ENCODE measurements at places on chromosomes 7 and 10.
A peak's percentile ranks its signal among the peaks of the same experiment; 100 is the strongest.

DNA sequence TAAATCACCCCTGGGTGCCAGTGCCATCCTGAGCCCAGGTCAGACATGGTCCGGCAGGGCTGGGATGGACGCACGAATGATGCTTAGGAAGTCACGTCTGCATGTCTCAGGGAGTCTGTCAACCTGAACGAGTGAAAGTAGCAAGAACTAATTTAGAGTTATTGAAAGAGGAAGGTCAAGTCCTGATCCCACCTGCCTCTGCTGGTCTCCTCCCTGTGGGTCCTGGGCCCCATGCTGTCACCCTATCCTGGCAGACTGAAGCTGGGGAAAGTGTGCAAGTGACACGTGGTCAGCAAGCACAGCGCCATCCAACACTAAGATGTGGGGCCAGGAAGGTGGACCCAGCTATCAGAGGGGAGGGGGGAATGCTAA is 26.1 kb upstream of the GRID1 start:
- DNase-seq, result no peak

DNA sequence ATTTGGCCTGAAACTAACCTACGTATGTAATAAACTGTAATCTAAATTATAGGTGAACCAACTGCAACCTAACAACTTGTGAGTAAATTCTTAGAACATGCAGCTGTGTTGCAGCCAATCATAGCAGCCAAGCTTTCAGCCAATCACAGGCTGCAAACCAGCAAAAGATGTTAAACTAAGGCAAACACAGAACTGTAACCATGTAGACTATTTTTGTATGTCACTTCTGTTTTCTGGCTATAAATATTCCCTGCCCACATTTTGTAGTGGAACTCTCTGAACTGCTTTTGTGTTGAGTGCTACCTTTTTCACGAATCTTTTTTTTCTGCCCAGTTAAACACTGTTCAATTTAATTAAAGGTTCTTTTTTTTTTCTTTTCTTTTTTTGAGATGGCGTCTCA is 28.2 kb upstream of the ZPBP start:
- no peak for DNase-seq

DNA sequence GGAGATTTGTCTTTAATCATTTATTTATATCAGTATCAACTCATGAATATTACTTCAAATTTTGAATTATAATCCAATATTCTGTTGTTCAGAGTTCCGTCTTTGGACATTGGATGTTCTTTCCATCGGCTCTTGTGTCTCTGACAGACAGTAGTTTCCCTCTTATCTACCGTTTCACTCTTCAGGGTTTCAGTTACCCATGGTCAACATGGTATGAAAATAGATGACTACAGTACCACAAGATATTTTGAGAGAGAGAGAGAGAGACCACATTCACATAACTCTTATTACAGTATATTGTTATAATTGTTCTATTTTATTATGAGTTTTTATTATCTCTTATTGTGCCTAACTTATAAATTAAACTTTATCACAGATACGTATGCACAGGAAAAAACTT is 6.8 kb downstream of the SHTN1 start:
- no peak for DNase-seq

GRCh38 chr10:104641937-104642657 is 1.0 kb downstream of the SORCS3 start:
- DNase-seq, result no peak

GRCh38 chr10:13708256-13708990 is 121.7 kb downstream of the PRPF18 start:
- peak; percentile 82 for DNase-seq

DNA sequence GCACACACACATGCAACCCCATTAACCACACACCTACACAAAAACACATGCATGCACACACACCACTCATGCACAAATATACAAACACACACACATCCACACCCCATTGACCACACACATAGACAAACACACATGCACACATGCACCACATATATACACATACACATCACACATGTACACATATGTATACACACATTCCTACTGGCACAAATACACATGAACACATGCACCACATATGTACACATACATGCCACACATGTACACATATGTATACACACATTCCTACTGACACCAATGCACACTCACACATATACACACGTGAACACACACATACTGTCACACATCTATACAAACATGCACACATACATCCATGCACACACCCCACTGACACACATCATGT is 212.5 kb upstream of the PPP2R2D start:
- DNase-seq, result no peak

- DNase-seq, result peak; percentile 84
These were observed 42.7 kb downstream of the FRMPD2 start for GRCh38 chr10:48231699-48232315.

GRCh38 chr7:120370954-120371353 is 98.0 kb downstream of the KCND2 start:
- DNase-seq, result no peak

Data from kidney tubule cell (primary cell).